Hematopoietic multipotent progenitor cell treated with erythropoietin and hydrocortisone succinate and interleukin-3 and kit ligand, for 4 days (in vitro differentiated cells): ENCODE measurements at places on chromosomes 3 and 15.

DNA sequence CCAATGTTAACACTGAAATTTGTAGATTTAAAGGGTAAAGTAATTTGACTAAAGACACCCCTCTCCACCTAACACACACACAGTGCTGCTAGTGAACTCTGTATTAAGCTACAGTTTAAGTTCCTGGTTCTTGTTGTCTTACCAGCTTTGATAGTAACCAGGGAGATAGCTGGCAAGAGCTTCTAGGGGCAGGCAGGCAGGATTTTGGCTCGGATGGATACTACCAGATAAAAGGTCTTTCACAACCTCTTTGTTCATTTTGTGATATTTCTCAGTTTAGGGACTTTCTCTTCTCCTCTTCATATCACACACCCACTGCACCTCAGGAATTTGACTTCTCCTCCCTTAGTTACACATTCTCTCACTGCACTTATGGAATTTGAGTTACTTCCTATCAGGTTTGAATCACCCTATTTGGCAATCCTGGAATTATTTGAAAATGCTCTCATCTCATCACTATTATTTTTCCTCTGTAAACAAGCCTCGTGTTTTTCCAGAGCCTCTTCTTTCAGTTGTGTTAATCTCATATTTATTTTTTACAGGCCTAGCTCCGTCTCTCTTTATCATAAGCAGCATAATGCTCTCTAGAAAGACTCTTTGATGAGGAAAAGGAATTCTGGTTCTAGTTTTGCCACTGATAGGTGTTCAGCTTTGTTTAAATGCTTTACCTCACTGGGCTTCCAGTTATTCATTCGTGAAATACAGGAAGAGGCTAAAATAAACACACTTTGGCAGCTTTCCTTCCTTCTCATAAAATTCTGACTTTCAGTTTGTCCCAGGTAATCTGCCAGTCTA, 23.0 kb upstream of the CLDN1 start:
- peak; percentile 91 for DNase-seq

DNA sequence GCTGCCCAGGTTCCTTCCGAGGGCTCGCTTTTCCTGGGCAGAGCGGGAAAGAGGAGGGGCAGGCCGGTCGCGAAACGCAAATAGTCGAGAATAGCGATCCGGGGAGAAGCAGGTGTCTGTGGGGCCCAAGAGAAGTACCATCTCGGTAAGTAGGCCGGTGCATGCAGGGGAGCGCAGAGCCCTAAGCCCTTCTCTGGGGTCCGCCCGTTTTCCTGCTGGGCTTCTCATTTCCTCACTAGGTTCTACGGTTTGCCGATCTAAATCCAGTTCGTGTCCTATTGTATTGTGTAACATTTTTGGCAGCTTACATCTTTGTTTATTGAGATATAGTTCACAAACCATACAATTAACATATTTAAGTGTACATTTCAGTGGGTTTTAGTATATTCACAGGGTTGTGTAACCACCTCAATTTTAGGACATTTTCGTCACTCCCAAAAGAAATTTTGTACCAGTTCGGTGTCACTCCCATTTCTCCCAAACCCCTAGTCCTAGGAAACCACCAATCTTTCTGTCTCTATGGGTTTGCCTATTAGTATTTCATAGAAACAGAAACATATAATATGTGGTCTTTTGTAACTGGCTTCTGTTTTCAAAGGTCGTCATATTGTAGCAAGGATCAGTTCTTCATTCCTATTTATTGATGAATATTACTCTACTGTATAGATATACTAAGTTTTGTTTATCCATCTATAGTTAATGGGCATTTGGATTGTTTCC, 6.8 kb upstream of the TRIM69 start:
- peak; percentile 47 for DNase-seq

DNA sequence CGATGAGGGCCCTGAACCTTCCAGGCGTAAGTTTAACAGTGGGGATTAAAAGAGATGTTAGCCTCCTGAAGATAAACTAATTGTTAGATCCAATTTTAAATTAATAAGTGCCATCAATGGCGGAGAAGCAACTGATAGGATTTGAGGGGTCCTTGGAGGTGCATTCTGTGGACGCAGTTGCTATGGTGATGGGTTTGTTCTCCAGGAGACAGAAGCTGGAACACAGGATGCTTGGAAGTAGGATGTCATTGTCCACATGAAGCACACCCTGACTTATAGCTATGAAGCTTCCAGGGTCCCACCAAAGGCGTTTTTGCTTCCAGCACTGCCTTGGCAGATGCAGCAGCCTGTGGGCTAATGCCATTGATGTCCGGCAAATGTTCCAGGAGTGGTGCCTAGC, 331.0 kb upstream of the IL12A start:
- DNase-seq: no peak

DNA sequence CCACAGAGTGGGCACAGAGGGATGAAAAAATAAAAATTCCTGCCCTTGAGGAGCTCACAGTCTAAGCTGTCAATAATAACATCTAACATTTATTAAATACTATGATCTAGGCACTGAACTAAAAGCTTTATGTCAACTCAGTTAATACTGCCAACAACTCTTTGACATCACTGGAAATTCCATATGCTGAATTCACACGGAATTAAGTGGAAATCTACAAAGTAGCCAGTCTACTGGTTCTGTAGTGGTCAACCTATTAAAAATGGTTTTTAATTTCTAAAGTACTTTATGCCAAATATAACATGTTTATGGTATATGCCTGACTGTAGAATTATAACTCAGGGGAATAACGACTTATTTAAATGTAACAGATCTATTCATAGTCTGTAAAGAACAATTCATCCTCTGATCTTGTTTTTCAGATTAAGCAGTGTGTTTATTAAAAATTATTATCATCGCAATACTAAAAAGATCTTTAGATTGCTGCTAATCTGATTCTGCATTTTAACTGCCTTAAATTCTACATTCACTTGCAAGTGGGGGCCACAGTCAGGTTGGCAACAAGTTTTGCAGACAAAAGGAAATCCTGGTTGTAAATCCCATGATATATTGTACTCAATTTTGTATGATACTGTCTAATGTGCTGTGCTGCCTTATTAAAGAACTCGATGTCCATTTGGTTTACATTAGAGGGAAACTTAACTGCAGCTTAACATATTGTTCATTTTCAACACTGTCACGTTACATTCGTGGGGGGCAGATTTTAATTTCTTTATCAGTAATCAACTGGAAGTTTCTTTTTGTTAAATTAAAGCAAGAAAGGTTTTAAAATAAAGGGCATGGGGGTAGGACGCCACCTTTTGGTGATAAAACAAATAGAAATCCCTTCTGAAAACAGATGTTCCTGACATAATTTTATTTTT, 2.6 kb upstream of the FOXP1 start:
- DNase-seq: peak; percentile 83

DNA sequence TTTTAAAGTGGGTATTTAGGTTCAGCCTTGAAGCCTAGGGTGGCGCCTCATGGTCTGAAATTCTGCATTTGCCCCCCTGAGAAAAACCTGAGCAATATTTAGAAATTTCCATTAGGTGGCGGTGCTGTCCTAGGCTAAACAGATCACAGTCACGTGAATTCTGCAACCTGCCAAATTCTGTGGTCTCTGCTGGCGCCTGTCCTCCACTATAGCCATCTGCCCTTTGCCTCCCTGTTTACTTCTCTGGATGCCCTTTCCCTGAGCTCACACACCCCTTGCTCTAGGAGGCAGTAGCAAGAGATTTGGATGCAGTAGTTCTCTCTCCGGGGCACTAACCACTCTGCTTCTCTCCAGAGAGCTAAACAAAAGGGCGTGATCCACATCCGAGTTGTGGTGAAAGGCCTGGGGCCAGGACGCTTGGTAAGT, 9.1 kb downstream of the MRPS11 start:
- DNase-seq: peak; percentile 80

- no peak for DNase-seq
Observed at GRCh38 chr15:46389739-46390138, 754.9 kb downstream of the SQOR start.

DNA sequence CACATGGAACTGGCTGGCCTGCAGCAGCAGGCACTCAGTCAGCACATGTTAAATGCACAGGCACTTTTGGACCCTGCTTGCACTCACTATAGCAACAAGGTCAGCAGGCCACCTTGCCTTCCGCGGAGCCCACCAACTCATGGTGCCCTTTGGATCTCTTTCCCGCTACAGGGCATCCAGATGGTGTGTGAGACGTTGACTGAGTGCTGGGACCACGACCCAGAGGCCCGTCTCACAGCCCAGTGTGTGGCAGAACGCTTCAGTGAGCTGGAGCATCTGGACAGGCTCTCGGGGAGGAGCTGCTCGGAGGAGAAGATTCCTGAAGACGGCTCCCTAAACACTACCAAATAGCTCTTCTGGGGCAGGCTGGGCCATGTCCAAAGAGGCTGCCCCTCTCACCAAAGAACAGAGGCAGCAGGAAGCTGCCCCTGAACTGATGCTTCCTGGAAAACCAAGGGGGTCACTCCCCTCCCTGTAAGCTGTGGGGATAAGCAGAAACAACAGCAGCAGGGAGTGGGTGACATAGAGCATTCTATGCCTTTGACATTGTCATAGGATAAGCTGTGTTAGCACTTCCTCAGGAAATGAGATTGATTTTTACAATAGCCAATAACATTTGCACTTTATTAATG, 85.0 kb downstream of the TGFBR2 start:
- DNase-seq: no peak

GRCh38 chr15:31843426-31844055, 186.8 kb upstream of the CHRNA7 start:
- DNase-seq: no peak

GRCh38 chr3:78988324-78988723, 779.5 kb downstream of the ROBO1 start:
- peak; percentile 41 for DNase-seq

- no peak for DNase-seq
Observed at GRCh38 chr3:58858126-58858525, 191.6 kb upstream of the FAM3D start.

DNA sequence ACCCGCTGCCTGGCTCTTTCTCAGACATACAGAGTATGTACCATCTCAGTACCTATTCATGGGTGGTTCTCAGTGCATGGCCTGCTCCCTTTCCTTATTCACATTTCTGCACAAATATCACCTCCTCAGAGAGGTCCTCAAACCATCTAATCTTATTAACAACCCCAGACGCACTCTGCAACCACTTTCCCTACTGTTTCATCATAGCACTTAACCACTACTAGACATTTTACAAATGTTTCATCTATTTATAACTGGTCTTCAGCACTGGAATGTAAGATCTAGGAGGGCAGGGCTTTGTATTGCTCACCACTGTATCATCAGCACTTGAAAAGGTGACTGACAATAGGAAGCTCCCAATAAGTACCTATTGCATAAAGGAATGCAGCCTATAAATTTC, 45.1 kb downstream of the TNIK start:
- DNase-seq: no peak

- DNase-seq: no peak
Observed at GRCh38 chr3:197521277-197522182, 34.2 kb downstream of the BDH1 start.

DNA sequence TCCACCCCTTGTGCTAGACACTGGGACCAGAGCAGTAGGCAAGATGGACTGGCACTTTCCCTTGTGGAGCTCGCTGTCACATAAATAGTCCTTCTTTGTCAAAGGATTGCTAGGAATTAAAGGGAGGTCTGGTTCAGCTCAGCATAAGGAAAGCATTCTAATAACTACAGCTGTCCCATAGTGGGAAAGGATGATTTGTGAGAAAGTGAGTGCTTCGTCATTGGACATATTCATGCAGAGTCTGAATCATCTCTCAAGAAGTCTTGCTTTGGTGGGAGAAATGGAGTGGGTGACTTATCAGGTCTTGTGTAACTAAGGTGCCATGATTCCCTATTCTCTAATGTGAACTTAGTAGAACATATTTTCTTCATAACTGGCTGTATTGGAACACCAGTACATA, 14.7 kb downstream of the PPARG start:
- DNase-seq: no peak

DNA sequence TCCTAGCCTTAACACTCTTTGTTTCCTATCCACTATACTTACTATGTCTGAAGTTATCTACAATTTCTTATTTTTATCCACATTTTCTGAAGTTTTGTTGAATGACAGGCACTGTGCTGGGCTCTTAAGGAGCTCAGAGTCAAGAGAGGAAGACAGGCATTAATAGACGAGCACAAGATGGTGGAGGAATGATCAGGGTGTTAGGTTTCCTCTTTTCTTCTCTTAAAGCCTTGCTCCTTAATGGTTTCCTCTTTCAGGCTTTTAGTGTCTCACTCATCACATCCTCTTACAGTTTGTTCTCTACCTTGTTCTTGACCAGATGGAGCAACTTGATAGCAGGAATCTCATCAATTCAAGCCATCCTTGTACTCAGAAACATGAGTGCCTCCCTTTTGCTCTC, 52.9 kb upstream of the BCL6 start:
- peak; percentile 20 for DNase-seq

DNA sequence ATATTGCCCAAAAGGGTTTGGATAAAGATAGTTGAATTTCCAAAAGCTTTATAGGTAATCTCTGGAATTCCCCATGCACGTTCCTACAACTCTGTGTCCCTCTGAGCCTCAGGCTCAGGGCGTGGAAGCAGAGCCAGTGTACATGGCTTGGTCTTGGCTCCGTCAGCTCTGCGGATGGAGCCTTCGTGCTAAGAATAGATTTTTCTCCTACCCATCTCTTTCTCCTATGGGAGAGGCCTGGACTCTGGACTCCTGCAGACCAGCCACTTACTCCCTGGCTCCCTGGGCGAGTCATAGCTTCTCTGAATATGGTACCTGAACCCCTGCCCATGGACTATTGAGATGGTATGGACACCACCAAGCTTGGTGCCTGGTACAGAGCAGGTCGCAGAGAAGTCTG, 99.9 kb downstream of the EEFSEC start:
- no peak for DNase-seq

GRCh38 chr15:74461847-74462511, 1.0 kb upstream of the UBL7 start:
- no peak for DNase-seq

- DNase-seq: no peak
Observed at GRCh38 chr3:39601241-39601640, 133.8 kb downstream of the MOBP start.

DNA sequence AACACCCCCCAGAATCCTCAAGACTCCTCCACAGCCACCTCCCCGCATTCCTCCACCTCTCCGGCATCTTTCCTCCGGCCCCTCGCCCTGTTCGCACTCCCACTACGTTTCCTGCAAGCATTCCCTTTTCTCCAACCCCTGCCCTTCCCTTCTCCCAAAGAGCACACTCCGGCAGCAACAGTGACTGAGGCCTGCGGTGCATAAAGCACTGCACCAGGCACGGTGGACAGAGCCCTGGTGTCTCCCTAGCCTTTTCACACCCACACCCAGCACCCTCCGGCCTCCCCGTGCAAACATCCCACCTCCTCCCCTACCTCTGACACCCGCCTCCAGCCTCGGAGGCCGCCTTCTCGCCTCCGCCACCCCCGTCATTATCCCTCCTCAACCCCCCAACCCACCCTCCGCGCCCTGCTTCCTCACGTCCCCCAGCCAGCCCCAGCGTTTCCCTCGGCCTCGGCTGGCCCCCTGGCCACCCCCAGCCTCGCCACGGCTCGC, 577 bp downstream of the ZNF148 start:
- DNase-seq: peak; percentile 60
